HCT116 (cell line): ENCODE measurements at places on chromosomes 7 and 10.

DNA sequence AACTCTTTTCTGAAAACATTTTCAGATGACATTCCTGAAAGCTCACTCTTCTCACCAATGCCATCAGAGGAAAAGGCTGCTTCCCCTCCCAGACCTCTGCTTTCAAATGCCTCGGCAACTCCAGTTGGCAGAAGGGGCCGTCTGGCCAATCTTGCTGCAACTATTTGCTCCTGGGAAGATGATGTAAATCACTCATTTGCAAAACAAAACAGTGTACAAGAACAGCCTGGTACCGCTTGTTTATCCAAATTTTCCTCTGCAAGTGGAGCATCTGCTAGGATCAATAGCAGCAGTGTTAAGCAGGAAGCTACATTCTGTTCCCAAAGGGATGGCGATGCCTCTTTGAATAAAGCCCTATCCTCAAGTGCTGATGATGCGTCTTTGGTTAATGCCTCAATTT is 16.5 kb downstream of the ANLN start:
- no peak for DNase-seq

- no peak for DNase-seq
Observed at GRCh38 chr10:92064506-92064905, 140.9 kb downstream of the BTAF1 start.

DNA sequence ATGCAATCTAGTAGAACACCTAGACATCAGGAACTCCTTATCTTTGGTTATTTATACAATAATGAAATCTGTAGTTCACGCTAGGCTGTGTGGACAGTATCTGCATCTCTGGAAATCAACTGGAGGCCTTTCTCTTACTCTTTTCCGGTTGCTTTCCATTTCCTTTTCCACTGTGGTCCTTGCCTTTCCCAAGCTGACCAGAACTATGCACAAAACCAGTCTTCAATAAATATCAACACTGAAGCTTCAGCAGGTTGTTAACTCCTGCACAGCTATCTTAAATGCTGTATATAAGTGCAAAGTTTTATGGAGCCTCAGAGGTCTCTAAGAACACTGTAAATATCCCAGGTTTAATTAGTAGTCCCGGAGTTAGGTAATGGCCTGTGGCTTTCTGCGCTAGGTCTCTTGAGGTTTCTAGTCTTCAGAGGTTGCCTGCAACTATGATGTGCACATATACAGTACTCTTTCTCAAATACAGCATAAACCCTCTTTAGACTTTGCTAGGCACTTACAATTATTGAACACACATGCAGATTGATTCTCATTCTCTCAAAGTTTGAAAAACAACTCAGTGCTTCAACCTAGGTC is 2.4 kb downstream of the KLLN start:
- DNase-seq = no peak

- DNase-seq = no peak
Observed at GRCh38 chr7:40000734-40001315, 50.8 kb downstream of the CDK13 start.

- no peak for DNase-seq
Observed at GRCh38 chr10:13491747-13492360, 37.0 kb downstream of the BEND7 start.

GRCh38 chr7:128827971-128828711 is 2.1 kb upstream of the FLNC start:
- DNase-seq = peak; percentile 34

DNA sequence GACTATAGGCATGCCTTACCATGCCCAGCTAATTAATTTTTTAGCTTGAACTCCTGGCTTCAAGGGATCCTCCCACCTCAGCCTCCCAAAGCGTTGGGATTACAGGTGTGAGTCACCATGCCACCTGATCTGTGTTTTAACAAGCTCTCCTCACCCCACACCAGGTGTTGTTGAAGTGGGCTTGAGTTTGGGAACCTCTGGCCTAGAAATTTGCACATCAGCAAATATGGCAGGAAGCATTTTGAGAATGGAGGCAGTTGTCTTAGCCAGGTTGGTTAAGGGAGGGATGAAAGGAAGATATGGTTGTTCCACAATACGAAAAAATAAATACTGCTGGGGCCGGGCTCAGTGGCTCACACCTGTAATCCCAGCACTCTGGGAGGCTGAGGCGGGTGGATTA is 433.1 kb downstream of the TYW1 start:
- no peak for DNase-seq

DNA sequence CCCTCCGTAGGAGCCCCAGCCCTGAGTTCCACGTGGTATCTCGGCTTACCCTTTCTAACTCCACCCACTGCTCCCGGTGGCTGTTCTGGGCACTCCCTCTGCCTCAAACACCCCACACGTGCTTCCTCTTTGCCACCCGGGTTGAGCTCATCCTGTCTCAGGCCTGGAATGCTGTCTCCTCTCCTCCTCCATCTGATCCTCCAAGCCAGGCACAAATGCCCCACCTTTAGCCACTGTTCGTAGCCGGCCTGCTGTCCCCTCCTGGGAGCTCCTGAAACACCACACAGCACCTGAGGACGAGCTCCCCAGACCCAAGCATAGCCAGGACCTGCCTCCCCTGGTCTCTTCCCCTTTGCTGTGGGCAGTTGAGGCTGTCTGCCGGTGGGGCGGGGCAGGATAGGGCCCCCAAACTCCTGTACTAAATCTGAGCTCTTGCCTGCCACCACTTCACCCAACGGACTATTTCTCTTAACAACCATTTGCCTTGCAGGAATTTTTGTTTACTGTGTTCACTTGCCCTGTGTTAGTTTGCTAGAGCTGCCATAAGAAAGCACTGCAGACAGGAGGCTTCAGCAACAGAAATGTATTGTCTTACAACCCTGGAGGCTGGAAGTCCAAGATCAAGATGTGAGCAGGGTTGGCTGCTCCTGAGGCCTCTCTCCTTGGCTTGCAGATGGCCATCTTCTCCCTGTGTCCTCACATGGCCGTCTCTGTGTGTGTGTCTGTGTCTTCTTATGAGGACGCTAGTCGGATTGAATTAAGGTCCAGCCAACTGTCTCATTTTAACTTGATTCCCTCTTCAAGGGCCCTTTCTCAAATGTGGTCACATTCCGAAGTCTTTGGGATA is 58.3 kb upstream of the SHH start:
- no peak for DNase-seq

- no peak for DNase-seq
Observed at GRCh38 chr7:107827501-107827900, 24.5 kb upstream of the SLC26A3 start.

DNA sequence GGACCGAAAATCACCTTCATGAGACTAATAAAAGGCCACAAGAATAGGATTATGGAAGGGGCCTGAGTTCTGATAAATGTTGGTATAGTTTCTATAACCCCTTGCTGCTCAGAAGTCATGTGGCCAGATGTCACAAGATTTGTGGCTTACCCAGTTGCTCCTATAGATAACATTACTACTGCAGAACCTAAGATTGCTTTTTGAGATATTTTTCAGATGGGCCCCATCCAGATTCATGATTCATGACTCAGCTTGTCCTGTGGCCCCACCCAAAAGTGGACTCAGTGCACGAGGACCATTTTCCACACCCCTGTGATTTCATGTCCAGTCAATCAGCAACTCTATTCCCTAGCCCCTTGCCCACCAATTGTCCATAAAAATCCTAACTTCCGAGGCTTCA is 209.0 kb downstream of the ACTR3B start:
- DNase-seq = no peak

GRCh38 chr10:7245505-7245904 is 165.3 kb downstream of the SFMBT2 start:
- DNase-seq = no peak

DNA sequence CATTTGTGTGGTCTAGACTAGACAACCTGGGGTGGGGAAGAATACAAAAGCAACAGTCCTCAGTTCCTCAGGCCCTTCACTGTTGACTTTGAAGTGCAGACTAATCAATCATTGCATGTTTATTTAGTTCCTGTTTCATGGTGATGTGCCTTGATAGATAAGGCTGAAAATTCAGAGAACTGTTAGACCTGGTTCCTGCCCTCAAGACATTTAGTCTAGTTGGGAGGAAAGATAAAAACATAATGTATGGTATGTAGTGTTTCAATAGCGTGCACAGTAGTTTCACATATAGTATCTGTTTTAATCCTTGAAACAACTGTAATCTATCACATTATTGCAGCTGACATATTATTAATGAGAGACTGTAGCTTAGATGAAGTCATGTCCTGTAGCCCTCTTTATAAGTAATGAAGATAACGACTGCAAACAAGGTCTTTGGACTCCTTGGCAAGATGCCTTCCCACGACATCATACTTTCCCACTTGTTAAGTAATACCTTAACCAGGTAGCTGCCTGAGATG is 124.0 kb downstream of the CELF2 start:
- no peak for DNase-seq

- DNase-seq = no peak
Observed at GRCh38 chr10:88057720-88058119, 194.3 kb downstream of the PTEN start.

GRCh38 chr10:113179265-113179664 is 229.2 kb downstream of the TCF7L2 start:
- DNase-seq = no peak

DNA sequence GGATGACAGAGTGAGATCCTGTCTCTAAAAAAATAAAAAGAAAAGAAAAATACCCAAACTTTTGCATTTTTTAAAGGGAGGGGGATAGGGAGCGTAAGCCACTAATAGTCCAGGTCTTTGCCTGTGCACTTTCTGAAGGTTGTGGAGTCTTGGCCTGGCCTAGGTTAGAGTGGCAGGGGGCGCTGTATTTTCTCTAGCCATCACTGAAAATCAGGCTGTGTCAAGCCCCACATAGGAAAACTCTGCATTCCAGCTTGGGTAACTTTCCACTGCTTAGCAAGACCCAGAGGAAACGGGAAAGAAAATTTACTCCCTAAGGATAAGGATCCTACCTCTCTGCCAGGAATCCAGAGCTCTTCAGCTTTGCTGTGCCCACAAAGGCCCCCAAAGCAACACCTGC is 10.5 kb upstream of the PAX4 start:
- DNase-seq = no peak

GRCh38 chr7:122525355-122525754 is 173.6 kb downstream of the RNF133 start:
- DNase-seq = no peak

DNA sequence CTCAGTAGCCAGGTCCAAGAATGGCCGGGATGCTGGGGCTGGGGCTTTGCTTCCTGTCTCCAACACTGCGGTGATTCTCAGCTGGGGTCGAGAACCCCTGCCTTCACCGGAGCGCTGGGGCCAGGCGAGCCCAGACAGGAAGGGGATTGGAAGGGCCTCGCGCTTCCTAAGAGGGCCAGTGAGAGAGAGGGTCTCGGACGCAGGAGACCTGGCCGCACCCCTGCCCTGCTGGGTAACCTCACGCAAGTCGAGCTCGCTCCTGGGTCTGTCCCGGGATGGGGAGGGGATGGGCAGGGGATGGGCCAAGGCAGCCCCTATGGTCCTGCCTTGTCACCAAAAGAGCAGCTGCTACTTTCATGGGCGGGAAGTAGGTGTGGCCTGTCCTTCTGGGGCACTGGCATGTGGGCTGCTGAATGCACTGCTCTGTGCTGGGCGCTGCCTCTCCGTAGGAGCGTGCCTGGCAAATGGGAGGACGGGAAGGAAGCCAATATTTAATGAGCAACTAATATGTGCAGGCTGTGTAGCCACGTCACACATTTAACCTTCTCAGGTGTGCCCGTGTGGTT is 20.0 kb downstream of the KCNK18 start:
- no peak for DNase-seq

DNA sequence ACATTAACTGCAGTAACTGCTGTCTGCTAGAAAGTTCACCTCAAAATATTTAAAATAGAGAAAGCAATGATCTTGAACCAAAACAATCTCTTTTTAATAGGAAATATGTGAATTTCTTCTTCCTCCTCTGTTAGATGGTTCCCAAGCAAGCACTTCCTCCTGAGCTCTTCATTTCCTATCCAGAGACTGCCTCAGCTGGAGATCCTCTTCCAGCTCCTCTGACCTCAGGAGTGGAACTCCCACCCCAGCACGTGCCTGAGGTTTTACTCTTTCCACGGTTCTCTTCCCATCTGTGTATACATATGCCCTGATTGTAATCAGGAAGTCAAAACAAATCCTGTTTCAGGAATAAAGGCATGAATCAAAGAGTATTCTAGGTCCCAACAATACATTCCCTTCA is 5.6 kb downstream of the DENND11 start:
- no peak for DNase-seq

- DNase-seq = no peak
Observed at GRCh38 chr10:60597513-60597912, 180.8 kb upstream of the CDK1 start.

DNA sequence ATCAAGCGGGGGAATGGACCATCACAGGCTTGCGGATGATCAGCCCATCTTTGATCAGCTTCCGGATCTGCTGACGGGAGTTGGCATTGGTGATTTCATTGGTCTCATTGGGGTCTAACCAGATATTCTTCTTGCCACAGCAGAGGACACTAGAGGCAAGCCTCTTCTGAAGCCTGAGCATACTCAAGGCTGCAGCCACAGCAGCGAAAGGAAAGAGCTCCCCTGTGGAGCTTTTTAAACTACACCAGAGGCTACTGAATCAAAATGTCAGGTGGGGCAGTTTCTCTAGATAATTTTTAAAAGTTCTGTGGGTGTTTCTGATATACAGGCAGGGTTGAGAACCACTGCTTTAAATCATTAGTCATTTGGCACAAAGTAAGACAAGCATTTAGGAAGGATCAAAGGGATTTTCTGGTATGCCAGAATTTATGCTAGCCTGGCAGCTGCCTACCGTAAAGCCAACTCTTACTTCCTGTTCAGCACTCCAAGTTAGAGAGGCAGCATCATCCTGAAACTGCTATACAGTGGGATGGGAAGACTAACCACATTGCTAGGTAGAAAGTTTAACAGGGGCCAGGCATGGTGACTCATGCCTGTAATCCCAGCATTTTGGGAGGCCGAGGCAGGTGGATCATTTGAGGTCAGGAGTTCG is 7.0 kb downstream of the NAPEPLD start:
- no peak for DNase-seq

GRCh38 chr7:45580053-45580872 is 6.1 kb downstream of the ADCY1 start:
- DNase-seq = no peak
